ENCODE measurements at places on chromosomes 12 and 14.

DNA sequence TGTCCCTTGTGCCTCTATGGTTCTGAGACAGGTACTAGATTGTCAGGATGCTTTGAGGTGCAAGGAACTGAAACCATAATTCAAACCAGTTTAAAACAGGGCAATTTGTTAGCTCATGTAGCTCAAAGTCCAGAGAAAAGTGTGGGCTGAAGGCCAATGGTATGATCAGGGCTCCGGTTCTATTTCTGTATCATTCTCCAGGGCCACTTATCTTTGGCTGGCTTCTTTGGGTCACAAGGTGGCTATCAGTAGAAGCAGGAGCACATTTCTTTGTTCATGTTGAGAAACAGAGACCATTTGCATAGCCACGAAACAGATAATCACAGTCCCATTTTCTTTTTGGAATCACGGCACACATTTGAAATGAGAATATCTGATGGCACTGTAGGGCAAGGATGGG is 294.9 kb downstream of the ETNK1 start:
- DNase-seq, result no peak

GRCh38 chr12:130014485-130014807 is 110.6 kb upstream of the TMEM132D start:
- no peak for DNase-seq

GRCh38 chr14:69612783-69613130 is 1.4 kb downstream of the SUSD6 start:
- DNase-seq, result no peak

DNA sequence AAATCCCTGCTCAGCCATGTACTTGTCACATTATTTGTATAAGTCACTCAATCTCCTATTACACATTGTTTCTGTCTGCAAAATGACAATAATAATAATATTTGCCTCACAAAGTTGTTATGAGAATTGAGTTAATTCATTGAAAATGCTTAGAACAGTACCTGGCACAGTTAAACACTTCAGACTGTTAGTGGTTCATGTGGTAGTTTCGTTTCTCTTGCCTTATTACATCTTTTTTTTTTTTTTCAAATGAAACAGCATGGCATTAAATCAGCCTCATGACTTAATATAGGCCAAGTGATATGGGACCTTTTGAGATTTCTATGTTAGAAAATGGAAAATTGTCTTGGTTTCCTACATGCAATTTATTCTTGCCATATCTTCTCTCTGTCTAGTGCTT is 71.0 kb upstream of the CRY1 start:
- DNase-seq, result no peak

DNA sequence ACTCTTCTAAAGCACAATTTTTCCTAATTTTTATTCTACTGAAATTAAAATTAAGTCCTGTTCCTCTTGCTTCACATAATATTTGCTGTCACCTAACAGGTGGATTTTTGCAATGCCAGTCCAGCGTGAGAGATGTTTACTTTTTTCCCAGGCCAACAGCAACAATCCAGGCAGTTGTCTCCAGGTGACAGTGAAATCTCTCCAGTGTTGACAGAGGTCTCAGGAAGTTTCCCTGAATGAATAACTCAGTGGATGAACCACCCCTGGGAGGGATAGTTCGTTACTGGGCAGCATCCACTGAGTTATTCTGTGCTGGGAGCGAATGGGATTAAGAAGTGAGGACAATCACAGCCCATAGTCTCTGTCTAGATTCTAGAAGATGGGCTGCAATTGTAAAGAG is 7.1 kb upstream of the NT5DC3 start:
- DNase-seq, result no peak

DNA sequence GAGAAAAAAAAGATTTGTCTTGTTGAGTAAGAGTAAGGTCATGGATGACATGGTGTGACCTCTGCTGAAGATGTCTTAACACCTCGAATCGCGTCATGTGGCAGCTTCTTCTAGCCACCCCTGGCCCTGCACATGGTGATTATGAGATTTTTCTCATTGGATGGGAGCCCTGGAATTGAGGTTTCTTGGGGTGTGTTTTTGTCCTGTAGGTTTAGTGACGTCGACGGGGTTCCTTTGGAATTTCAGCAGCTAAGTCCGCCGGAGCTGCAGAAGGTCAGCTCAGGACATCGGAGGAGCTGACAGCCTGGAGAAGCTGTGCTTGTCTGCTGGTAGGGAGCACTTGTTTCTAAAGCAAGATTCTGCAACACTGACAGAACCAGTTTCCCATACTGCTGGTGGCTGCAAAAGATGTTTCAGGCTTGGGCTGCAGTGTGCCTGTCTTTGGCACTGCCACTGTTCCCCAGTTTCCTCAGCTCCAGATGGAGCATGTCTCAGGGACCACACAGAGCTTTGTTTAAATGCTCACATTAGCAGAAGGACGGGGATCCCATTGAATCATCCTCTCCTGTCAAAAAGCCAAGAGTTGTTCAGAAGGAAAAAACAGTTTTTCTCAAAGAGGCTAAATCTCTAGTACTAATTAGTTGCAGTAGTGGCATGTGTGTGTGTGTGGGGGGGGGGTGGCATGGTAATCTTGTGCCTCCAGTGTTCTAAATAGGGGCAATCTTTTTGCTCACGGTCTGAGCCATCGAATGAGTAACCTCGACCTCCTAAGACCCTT is 5.2 kb upstream of the FOS start:
- DNase-seq, result no peak

DNA sequence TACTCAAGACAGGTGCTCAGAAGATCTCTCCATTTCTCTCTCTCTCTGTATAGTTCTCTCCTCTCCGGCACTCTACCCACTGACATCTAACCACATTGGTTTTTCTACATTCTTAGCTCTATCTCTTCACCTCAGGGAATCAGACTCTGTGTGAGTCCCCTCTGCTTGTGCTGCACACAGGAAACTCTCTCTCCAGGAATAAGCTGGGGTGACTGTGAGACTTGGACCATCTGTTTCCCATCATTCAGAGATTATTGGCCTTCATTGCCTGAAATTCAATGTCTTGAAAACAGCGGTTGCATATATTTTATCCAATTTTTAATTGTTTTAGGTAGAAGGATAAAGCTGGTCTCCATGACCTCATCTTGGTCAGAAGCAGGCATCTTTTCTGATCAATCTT is 105.0 kb downstream of the SLC35F4 start:
- DNase-seq, result no peak

DNA sequence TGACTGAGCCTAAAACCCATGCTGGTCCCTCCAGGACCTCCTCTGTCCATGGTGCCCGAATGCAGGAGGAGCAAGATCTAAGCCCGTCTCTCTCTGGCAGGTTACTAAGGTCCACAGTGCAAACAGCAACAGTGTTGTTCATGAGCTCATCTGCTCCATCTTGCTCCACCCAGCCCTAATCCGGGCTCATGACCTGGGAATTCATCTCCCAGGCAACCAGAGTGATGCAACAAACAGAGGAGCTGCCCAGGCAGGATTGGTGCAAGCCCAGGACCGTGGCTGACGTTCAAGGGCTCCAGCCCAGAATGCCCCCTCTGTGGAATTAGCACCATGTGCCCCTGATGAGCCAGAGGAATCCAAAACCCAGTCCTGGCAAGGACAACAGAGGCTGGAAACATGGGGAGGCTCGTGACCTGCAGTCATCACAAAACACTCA is 29.9 kb downstream of the HSPB8 start:
- DNase-seq, result no peak

DNA sequence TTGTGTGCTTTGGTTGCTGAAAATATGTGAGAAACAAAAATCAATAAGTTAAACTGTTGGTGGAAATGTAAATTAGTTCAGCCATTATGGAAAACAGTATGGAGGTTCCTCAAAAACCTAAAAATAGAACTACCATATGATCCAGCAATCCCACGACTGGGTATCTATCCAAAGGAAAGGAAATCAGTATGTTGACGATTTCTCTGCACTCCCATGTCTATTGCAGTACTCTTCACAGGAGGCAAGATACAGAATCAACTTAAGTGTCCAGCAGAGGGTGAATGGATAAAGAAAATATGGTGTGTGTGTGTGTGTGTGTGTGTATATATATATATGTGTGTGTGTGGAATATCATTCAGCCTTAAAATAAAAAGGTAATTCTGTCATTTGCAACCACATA is 159.5 kb downstream of the PTPRO start:
- no peak for DNase-seq

GRCh38 chr14:55142466-55142865 is 13.4 kb downstream of the LGALS3 start:
- no peak for DNase-seq

All from activated T-cell treated with anti-CD3 and anti-CD28 coated beads for 4 hours (primary cell).